ENCODE measurements at places on chromosomes 3 and 15. TPM values are rescaled to one million over a fixed set of nuclear protein-coding genes. Genes with fewer than 3 reads are reported as not detected.

Gene CCDC54
- not detected for total RNA-seq

DNA sequence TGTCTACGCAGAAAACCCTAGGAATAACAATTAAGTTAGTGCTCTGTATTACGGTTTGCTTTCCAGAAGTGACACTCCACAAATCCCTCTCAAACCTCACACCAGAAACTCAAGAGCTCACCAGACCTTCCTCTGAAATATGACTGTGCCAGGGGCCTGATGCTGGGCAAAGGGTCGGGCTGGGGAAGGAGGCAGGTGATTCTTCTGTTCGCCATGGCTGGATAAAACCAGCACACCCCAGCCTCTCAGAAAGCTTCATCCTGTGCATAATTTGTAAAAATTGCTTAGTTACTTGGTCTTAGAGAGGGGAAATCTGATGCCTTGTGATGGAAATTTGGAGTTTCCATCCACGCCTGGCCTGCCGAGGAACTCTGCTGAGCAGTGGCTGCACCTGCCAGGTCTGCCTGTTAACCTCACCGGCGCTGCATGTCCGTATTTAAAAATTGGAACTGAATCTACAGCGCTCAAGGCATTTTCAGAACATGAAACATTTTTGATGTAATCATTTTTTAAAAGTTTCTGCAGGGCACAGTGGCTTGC lies 22.7 kb upstream of the ATP1B3 start:
- no peaks in the 10 kb centered on the region for H3K27me3 ChIP-seq
- no peak overlapping the region for H3K4me3 ChIP-seq
- peak overlapping the region; percentile 66 for H3K27ac ChIP-seq
- peaks cover 5% of the 10 kb centered on the region for H3K4me1 ChIP-seq
- no peak for DNase-seq

DNA sequence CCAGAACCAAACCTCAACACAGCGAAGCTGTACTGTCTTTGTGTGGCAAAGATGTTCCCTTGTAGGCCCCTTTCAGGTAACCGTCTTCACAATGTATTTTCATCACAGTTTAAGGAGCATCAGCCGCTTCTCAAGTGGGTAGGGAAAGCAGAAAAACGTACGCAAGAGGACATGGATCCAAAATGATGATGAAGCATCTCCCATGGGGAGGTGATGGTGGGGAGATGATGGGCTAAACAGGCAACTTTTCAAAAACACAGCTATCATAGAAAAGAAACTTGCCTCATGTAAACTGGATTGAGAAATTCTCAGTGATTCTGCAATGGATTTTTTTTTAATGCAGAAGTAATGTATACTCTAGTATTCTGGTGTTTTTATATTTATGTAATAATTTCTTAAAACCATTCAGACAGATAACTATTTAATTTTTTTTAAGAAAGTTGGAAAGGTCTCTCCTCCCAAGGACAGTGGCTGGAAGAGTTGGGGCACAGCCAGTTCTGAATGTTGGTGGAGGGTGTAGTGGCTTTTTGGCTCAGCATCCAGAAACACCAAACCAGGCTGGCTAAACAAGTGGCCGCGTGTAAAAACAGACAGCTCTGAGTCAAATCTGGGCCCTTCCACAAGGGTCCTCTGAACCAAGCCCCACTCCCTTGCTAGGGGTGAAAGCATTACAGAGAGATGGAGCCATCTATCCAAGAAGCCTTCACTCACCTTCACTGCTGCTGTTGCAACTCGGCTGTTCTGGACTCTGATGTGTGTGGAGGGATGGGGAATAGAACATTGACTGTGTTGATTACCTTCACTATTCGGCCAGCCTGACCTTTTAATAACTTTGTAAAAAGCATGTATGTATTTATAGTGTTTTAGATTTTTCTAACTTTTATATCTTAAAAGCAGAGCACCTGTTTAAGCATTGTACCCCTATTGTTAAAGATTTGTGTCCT lies 60.0 kb downstream of the AAGAB start:
- no peak overlapping the region for H3K4me3 ChIP-seq
- H3K4me1 ChIP-seq, result no peaks in the 10 kb centered on the region
- peak overlapping the region; percentile 91 for H3K27ac ChIP-seq
- peaks cover 29% of the 10 kb centered on the region for H3K36me3 ChIP-seq
- no peaks in the 10 kb centered on the region for H3K27me3 ChIP-seq
- DNase-seq, result peak; percentile 62

GRCh38 chr15:43968551-43968950 lies 141.7 kb downstream of the WDR76 start:
- no peak for DNase-seq
- no peaks in the 10 kb centered on the region for H3K36me3 ChIP-seq
- no peak overlapping the region for H3K27ac ChIP-seq
- H3K4me1 ChIP-seq, result no peaks in the 10 kb centered on the region

- no peaks in the 10 kb centered on the region for H3K36me3 ChIP-seq
- DNase-seq, result peak; percentile 60
- no peak overlapping the region for H3K4me3 ChIP-seq
- peaks cover 21% of the 10 kb centered on the region for H3K4me1 ChIP-seq
Observed at GRCh38 chr3:8371085-8371551, 130.5 kb upstream of the LMCD1 start.

Gene SLC6A11
- total RNA-seq, result not detected

DNA sequence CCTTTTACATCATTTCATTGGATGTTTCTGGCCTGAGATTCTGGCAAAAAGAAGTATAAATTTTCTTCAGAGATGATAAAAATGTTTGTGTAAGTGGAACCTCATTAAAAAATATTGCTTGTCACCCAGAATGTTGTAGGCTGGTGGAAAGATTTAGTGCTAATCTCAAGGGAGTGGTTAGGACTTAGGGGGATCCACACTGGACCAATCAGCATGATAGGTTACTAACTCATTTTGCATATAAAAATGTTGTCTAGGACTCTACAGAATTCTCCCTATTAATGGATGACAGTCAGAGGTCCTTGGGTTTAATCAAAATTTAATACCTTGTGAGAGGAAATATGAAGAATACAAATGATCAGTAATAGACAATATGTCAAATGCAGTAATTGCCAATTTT lies 108.6 kb upstream of the TNIK start:
- no peak overlapping the region for H3K27ac ChIP-seq
- no peaks in the 10 kb centered on the region for H3K27me3 ChIP-seq
- DNase-seq, result no peak
- H3K4me3 ChIP-seq, result no peak overlapping the region
- H3K4me1 ChIP-seq, result no peaks in the 10 kb centered on the region

Gene IP6K2
- total RNA-seq, result 35.7 TPM

- no peaks in the 10 kb centered on the region for H3K27me3 ChIP-seq
- DNase-seq, result no peak
- H3K36me3 ChIP-seq, result no peaks in the 10 kb centered on the region
- H3K4me3 ChIP-seq, result no peak overlapping the region
- no peak overlapping the region for H3K27ac ChIP-seq
- H3K4me1 ChIP-seq, result no peaks in the 10 kb centered on the region
Observed at GRCh38 chr3:191523148-191523547, 62.2 kb downstream of the PYDC2 start.

GRCh38 chr3:114666623-114667022 lies 372.8 kb downstream of the TIGIT start:
- peaks cover 9% of the 10 kb centered on the region for H3K4me1 ChIP-seq
- H3K27ac ChIP-seq, result peak overlapping the region; percentile 23
- H3K27me3 ChIP-seq, result no peaks in the 10 kb centered on the region
- DNase-seq, result no peak
- no peaks in the 10 kb centered on the region for H3K36me3 ChIP-seq
- H3K4me3 ChIP-seq, result no peak overlapping the region

DNA sequence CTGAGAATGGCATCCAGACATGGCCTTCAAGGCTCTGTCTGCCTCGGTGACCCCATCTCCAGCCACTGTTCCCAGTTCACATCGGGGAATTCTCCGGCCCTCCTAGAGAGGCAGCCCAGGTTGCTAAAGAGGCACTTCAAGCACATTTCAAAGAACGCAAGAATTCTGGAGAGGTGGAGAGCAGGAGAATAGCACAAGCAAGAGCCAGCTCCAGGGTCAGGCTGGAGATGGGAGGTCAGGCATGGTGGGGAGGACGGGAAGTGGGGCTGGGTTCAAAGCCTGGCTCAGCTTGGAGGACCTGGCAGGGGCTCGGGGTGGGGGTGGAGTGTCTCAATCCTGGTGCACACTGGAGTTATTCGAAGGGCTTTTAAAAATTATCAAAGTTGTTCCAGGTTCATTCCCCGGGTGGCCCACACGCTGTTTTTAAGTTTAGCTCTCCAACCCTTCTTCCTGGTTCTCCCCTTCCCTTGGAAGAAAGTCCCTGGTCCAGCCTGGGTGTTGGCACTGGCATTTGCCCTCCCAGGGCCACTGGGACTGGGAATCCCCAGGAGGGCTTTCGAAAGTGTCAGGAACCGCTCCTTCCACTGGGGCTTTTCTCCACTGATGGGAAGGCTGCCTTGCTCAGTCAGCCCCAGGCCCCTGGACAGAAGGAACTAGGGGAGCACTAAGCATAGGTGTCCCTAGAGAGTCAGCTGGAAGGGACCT lies 35.8 kb downstream of the ZNF710 start:
- H3K4me3 ChIP-seq, result no peak overlapping the region
- no peak for DNase-seq
- H3K27me3 ChIP-seq, result no peaks in the 10 kb centered on the region
- no peaks in the 10 kb centered on the region for H3K36me3 ChIP-seq

Gene ZNF660
- 0.67 TPM for total RNA-seq

DNA sequence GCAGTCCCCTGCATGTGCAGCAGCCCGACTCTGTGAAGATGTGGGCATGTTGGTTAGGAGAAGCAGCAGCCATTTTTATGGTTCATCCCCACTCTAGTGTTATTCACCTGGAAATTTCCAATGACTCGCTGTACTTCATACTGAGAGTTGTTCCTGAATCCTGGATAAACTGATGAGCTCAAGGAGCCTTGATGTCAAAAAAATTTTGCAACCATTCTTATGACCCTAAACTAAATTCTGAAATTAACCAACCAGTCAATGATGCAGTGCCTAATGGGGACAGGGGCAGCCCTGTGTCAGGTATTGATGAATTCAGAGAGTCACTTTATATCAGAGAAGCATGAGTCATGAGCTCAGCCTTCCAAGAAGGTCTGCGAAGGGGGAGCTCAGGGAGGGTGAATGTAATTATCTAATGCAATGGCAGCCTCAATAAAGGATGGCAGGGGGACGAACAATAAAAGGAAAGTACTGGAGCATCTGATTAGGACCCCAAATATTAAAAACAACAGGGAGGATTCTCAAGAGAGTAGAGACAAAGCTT lies 108.4 kb upstream of the VEPH1 start:
- DNase-seq, result no peak
- no peaks in the 10 kb centered on the region for H3K4me1 ChIP-seq
- no peaks in the 10 kb centered on the region for H3K27me3 ChIP-seq
- H3K36me3 ChIP-seq, result no peaks in the 10 kb centered on the region

- no peak overlapping the region for H3K4me3 ChIP-seq
- no peaks in the 10 kb centered on the region for H3K27me3 ChIP-seq
- H3K27ac ChIP-seq, result no peak overlapping the region
- no peak for DNase-seq
- peaks cover 5% of the 10 kb centered on the region for H3K4me1 ChIP-seq
Observed at GRCh38 chr3:189143321-189143720, 28.4 kb upstream of the TPRG1 start.

DNA sequence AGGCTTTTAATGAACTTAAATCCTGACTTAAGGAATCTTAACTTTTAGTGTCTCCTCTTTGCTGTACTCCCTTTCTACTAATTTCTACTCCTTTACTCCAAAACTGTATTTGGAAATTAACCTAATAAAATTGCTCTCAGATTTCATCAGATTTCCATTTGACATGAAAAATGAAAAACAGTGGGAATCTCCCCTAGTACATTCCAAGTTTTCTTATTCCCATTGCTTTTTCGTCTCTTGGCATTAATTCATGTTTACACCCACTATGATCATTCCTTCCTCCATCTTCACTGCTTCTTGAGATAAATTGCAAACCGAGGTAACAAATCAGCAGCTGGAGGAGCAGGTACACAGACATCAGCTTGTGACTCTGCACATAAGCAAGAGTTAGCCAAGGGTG lies 208.7 kb downstream of the VGLL3 start:
- H3K36me3 ChIP-seq, result no peaks in the 10 kb centered on the region
- no peak overlapping the region for H3K27ac ChIP-seq
- no peak for DNase-seq
- H3K4me3 ChIP-seq, result no peak overlapping the region

DNA sequence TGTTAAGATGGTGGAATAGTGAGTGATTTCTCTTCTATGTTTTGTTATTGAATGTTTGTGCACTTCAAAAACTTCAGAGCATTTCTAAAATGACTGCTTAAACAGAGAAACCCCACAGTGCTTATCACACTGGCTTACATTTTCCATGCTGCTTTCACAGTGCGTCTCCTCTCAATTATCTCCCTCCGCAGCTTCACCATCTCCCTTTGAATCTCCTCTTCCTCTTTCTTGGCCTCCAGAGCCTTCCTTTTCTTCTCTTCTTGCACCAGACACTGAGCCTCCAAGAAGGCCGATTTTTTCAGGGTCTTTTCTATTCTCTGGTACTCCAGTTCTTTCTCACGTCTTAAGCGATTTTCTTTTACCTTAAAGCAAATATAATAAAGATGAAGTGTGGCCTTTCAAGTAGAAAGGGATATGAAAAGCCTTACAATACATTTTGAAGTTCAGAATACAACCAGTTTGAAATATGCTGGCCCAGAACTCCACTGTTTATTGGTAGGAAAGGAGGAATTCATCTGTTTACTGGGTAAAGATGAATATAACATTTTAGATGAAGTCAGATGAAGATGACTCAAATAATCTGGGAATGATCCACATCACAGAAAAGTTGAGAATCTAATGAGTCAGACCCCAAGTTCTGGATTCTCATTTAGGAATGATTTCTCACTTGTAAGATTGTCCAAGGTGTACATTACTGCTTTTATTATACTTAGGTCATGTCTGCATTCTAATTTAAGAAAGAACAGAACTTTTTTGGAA lies 21.4 kb downstream of the CCDC191 start:
- DNase-seq, result no peak
- H3K27ac ChIP-seq, result no peak overlapping the region
- H3K36me3 ChIP-seq, result peaks cover 3% of the 10 kb centered on the region
- no peaks in the 10 kb centered on the region for H3K27me3 ChIP-seq

Gene FAM3D
- not detected for total RNA-seq

GRCh38 chr3:171874251-171874681 lies 31.1 kb downstream of the TMEM212 start:
- peak overlapping the region; percentile 49 for H3K27ac ChIP-seq
- peaks cover 38% of the 10 kb centered on the region for H3K4me1 ChIP-seq
- no peak overlapping the region for H3K4me3 ChIP-seq
- H3K27me3 ChIP-seq, result no peaks in the 10 kb centered on the region
- DNase-seq, result no peak
- H3K36me3 ChIP-seq, result no peaks in the 10 kb centered on the region

Gene SNRPN
- 381 TPM for total RNA-seq

GRCh38 chr3:34957677-34958076 lies 681.6 kb upstream of the ARPP21 start:
- H3K36me3 ChIP-seq, result no peaks in the 10 kb centered on the region
- no peaks in the 10 kb centered on the region for H3K27me3 ChIP-seq
- no peak for DNase-seq
- H3K4me1 ChIP-seq, result no peaks in the 10 kb centered on the region
- no peak overlapping the region for H3K4me3 ChIP-seq
- H3K27ac ChIP-seq, result no peak overlapping the region

Gene ABHD6
- total RNA-seq, result 13.8 TPM
